Posterior cingulate gyrus (tissue), 11 donors: ENCODE measurements at places on chromosomes 5 and 9.
A peak's percentile ranks its signal among the peaks of the same experiment; 100 is the strongest.

DNA sequence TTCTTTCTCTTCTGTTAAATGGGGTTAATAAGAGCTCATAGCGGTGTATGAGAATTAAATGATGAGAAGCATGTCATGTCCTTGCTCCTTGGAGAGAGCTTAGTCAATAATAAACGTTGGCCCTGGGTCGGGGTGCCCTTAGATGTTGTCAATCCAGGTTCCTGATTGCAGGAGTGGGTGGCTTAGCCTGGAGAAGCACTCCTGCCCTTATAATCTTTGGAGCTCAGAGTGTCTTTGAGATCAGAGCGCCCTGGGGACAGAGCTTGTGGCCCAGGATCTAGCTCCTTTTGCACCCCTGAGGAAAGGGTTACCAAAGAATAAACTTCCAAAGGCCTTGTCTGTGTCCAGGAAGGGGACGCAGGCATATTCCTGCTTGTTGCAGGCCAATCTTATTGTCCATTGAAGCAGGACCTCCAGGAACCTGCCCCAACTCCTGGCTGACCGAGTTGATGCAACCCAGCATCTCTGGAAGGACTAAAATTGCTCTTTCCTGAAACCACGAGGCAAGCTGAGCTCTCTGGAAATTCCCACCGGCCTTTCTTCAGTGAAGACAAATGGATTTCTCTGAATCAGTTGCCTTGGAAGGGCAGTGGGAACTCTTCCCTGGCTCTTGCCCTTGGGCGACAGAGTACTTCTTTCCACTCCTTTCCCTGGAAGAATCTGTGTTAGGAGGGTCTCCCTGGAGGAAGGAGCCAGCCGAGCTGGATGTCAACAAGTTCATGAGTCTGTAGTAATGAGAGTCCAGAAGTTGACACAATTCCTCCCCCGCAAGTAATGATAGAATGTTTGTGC, 6.4 kb upstream of the AMBP start:
- DNase-seq = no peak

DNA sequence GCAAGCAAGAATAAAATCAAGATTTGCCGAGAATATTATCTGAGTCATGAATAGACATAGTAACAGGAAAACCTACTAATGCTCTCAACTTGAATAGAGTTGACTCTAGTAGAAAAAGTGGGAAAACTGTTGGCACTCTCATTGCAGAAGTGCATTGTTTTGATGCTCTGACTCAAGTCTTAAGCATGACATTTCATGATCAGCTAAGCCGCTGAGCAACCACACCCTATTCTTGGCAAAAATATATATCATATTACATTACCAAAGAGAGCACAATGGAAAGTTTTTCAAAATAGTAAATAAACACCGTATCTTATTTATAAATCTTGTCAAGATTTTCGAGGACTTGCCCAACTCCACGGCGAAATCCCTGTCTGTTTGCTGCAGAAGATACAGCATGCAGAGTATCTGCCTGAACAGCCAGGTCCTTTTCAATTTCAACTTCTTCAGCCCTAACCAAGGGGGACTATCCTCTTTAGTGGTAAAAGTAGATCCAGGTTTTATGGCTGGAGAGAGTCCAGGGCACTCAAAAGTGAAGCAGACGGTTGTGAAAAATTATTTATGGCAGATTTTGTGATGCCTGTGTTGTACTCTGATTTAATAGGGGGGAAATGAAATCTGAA, 13.9 kb upstream of the ADAMTSL1 start:
- DNase-seq = no peak

DNA sequence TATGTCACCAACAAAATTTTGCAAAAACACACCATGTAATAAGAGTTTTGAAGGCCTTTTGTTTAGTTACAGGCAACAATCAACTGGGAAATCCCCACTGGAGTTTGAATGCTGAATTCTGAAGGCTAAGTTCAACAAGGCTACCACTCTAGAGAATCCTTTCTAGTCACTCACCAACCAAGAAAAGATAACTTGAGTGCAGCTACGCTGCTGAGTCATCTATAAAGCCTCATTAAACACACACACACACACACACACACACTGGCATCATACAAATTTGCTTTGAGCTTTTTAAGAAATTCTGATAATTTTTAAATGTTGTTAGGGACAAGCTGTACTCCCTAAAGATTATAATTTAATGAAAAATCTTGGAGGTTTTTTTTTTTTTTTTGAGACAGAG, 219.6 kb downstream of the DENND1A start:
- DNase-seq = no peak

GRCh38 chr5:132714456-132715307, 22.7 kb downstream of the KIF3A start:
- no peak for DNase-seq

GRCh38 chr5:128338649-128339048, 199.4 kb downstream of the FBN2 start:
- no peak for DNase-seq

GRCh38 chr9:130443840-130444492, 795 bp upstream of the ASS1 start:
- DNase-seq = no peak

- DNase-seq = no peak
Measured at GRCh38 chr5:174338185-174339010, 292.9 kb downstream of the NSG2 start.

- no peak for DNase-seq
Measured at GRCh38 chr9:79974806-79975422, 403.1 kb downstream of the TLE4 start.

GRCh38 chr5:123997064-123997461, 485.1 kb downstream of the CSNK1G3 start:
- no peak for DNase-seq

- DNase-seq = peak; percentile 89
Measured at GRCh38 chr9:131951905-131952304, 127.8 kb downstream of the MED27 start.

DNA sequence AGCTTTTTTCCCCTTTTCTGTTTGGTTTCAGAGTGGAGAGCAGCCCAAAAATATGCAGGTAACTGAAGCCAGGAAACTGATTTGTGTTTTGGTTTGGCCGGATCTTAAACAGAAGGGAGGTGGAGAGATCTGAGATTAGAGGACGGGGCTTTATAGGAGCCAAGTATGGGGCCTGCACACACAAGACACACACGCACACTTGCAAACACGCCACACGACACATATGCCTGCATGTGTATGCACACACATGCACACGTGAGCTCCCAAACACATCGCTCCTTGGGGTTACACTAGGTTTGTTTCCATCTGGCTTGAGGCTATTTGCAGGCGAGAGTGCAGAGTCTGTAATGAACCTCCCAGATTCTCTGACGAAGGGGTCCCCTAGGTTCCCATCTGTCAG, 18.3 kb downstream of the BTNL9 start:
- DNase-seq = no peak

- DNase-seq = no peak
Measured at GRCh38 chr5:133384120-133384855, 228.1 kb downstream of the FSTL4 start.

DNA sequence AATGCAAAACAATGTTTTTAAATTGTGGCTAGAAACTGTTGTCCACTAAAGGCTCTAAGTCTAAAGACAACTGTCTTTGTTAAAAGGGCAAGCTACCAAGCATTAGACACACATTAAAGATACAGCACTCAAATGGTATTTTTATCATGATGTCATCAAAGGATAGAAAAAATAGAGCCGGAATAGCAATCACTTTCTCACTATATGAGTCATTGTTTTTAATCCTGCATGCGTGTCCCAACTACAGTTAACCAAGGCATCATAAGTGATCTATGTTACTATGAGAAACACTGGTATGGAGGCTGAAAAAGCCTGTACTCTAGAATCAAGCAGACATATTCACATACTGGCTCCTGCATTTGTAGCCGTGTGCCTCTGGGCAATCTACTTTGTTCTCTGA, 1.9 kb upstream of the PJA2 start:
- DNase-seq = no peak

GRCh38 chr9:126421567-126422428, 95.2 kb downstream of the MVB12B start:
- DNase-seq = no peak

GRCh38 chr9:92616199-92616641, 53.7 kb downstream of the IPPK start:
- no peak for DNase-seq

GRCh38 chr9:2193552-2193951, 178.4 kb downstream of the SMARCA2 start:
- DNase-seq = no peak

DNA sequence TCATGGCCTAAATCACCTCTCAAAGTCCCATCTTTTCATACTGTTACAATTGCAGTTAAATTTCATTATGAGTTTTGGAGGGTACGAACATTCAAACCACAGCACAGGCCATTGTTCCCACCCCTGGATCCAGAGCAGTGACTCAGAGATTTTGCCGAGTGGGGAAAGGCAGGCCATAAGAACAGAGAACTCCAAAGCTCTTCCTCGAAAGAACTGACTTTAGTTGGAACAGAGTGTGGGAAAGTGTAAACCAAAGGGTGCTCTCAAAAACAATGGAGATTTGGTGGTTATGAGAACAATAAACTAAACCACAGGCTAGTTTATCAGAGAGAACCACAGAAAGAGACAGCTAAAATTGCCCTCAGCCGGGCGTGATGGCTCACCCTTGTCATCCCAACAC, 19.4 kb upstream of the GRPEL2 start:
- DNase-seq = no peak

DNA sequence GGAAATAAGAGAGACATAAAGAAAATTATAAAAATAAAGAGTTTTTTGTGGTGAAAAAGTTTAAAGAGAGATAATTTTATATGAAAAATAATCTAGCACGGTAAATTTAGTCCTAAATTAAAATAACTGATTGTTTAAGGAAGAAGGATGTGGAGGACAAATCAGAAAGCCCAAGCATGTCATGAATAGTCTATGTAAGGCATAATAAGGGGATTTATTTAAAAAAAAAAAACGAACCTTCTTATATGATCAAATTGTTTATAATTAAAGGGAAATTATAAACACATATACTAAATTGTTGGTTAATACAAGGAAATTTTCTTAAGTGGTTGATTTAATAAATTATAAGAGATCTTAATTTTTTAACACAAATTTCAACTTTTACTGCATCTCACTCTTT, 551.8 kb upstream of the TYRP1 start:
- no peak for DNase-seq

DNA sequence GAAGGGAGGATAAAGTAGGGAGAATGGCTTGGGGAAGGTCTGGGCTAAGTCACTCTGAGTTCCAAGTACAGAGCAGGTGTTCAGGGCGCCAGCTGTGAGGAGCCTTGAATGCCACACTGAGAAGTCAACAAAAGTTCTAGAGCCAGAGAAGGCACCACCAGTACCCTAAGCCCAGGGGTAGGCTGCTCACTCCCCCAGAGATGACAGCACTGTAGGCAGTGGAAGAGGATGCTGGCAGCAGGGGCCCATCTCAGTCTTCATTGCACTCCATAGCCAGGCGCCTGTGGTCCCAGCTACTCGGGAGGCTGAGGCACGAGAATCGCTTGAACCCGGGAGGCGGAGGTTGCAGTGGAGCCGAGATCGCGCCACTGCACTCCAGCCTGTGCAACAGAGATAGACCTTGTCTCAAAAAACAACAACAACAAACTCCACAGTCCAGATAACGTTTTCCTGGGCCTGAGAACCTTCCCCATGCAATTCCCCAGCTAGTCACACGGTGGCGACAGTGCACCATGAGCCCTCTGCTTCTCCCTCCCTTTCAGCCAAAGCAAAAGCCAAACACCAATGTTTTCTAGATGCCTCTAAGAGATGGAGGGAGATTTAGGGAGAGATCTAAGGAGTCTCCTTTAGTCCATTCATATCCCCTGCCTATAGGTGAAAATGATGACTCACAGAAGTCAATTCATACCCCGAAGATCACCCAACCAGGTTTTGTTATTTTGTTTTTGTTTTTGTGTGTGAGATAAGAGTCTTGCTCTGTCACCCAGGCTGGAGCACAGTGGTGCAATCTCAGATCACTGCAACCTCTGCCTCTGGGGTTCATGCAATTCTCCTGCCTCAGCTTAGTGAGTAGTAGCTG, 19.8 kb upstream of the NSD1 start:
- DNase-seq = peak; percentile 79

DNA sequence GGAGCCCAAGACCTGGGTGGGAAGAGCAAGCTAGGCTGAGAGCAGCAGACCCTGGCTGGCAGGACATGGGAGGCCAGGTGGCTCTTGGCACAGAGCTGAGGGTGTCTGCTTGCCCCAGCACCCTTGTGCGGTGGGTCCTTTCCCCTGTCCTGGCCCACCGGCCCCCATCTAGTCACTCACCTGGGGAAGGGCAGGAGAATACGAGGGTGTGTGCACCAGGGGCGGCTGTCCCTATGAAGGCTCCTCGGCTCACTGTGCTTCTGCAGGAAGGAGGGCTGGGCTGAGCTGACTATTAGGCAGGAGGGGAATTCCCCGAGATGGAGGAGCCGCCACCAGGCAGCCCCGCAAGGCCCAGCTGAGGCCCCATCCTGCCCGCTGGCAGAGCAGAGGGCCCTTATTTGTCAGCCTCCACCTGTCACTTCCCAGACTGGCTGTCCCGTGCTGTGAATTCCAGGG, 6.1 kb upstream of the TNIP1 start:
- DNase-seq = no peak

- DNase-seq = peak; percentile 47
Measured at GRCh38 chr5:133147411-133147810, 95.6 kb downstream of the HSPA4 start.

- DNase-seq = no peak
Measured at GRCh38 chr9:28293369-28294090, 720.2 kb upstream of the C9orf72 start.

GRCh38 chr5:167177736-167178135, 1113.7 kb upstream of the WWC1 start:
- DNase-seq = no peak

DNA sequence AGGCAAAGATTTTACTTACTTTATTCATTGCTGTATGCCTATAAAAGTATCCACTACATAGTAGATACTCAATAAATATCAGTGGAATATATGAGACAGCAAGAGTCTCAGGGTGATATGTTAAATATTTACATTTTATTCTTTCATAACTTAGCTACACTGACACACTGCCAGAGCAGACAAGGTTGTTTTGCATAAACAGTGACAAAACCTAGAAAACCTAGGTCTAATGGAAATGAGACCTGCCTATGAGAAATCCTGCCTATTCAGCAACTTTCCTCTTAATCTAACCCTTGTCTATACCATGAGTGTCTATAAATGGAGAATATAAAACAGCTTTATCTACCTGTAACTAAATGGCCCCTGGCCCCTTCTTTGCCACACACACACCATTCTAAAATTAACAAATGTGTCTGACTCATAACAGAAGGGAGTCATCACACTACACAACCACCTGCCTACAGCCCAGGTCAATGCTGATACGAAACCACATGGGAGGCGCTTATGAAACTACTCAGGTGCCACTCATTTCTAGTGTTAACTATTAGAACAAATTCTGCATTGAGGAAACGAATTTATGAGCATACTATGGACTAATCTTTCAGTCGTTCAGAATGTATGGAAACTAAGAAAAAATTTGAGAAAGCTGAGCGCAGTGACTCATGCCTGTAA, 60.3 kb downstream of the UBAP2 start:
- no peak for DNase-seq

DNA sequence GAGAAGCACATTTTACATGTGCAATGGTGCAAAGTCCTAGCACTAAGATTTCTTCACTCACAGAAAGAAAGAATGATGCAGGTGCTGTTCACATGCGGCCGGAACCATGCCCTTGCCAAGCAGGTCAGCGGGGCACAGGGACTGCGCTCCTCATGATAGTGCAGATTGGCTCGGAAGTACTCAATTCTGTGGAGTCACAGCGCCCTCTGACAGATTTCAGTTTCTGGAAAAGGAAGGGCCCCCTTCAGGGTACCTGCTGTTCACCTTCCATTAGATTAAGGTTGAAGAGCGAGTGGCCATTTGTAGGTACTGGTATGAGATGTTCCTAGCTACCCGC, 75.7 kb downstream of the TMC1 start:
- DNase-seq = no peak

GRCh38 chr5:116361171-116361967, 213.3 kb downstream of the SEMA6A start:
- DNase-seq = peak; percentile 73
